ENCODE measurements at places on chromosomes 7 and 10.

- DNase-seq, result no peak
Measured at GRCh38 chr7:151575410-151575809, 55.7 kb upstream of the RHEB start.

- no peak for DNase-seq
Measured at GRCh38 chr10:110398419-110399105, 93.8 kb upstream of the SMNDC1 start.

GRCh38 chr10:17801507-17801906, 7.6 kb upstream of the MRC1 start:
- DNase-seq, result no peak

DNA sequence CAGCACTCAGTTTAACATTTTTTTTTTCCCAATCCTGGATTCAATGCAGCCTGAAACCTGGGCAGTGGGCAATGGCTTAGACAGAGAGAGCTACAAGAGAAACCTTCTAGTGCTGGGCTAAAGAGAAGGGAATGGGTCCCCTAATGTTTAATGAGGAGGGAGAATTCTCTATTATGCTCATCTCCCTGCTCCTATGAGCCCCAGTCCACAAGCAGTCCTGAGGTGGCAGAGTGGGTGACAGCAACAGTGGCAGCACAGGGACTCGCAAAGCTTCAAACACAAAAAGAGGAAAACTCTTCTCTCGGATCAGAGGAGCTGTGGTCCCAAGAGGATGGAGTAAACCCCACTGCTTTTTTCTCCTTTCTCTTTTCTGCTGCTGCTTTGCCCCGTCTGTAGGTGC, 36.5 kb downstream of the COBL start:
- DNase-seq, result no peak

- DNase-seq, result no peak
Measured at GRCh38 chr10:95830044-95830443, 74.1 kb downstream of the ENTPD1 start.

DNA sequence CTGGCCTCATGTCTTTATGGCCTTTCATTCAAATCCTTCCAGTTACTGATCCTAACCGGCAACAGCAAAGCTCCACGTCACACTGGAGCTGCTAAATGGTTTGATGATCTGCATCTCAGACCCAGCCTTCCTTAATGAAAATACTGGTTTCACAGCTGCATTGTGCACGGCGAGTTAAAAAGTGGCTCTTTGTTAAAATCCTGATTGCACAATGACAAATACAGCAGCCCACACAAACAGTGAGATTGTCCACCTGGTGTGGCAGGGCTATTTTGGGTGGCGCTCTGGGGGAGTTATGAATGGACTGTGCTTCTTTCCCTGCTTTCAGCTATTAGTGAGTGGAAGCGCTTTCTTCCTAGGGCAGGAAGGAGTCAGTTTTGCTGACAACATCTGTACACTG, 63.4 kb upstream of the C1QL3 start:
- no peak for DNase-seq

- no peak for DNase-seq
Measured at GRCh38 chr10:6465854-6466601, 114.0 kb downstream of the PRKCQ start.

DNA sequence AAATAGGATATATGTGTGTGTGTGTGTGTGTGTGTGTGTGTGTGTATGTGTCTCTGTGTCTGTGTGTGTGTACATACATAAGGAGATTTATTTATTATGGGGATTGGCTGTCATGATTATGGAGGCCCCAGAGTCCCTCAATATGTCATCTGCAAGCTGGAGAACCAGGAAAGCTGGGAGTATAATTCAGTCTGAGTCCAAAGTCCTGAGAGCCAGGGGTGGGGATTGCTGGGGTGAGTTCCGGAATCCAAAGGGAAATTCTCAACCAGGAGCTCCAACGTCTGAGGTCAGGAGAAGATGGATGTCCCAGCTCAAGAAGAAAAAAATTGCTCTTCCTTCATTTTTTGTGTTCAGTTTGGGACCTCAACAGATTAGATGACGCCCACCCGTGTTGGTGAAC, 50.7 kb upstream of the PLPP4 start:
- DNase-seq, result no peak

GRCh38 chr7:150778738-150779301, 21.3 kb downstream of the TMEM176B start:
- peak; percentile 75 for DNase-seq

DNA sequence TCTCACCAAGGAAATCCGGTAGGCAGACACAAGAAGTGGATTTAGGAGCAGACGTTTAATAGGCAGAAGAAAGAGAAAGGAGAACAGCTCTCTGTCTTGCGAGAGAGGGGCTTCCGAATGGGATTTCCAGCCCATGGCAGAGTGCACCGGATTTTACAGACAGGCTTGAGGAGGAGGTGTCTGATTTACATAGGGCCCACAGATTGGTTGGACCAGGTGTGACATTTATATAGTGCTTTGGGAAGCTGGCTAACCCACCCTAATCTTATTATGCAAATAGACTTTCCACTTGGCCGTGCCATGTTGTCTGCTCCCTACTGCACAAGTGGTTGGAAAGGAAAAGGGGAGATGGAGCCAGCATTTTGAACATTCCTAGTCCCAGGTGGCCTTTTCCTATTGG, 57.8 kb downstream of the ANKMY2 start:
- no peak for DNase-seq

GRCh38 chr7:131564640-131565039, 8.2 kb upstream of the PODXL start:
- no peak for DNase-seq

- no peak for DNase-seq
Measured at GRCh38 chr10:22647244-22647643, 67.1 kb downstream of the PIP4K2A start.

DNA sequence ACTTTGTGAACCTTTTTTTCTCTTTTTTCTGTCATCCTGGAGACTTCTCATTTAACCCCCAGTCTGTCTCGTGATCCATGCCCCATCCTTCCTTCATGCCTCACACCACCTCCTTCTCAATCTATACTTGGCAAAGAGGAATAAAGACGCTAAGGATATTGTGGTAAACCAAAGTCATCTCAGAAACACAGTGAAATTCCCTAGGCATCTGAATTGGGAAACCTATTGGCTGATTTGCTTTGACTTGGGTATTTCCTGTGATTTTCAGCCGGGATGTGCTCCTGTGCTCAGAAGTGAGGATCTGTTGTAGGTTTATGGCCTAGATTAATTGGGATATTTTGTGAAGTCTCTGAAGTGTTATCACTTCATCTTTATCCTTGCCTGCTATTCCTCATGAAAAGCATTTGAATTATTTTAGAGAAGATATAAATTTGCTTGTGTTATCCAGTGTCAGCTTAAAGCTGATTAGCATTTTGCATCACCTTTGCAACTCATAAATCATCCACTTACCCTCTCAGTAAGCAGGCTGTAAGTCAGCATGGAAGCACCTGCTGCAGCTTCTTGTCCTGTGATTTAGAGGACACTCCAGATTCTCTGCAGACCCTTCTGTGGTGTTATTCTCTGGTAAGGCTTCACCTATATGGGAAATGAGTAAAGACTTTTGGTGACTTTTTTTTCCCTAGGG, 138.0 kb downstream of the AUTS2 start:
- no peak for DNase-seq

DNA sequence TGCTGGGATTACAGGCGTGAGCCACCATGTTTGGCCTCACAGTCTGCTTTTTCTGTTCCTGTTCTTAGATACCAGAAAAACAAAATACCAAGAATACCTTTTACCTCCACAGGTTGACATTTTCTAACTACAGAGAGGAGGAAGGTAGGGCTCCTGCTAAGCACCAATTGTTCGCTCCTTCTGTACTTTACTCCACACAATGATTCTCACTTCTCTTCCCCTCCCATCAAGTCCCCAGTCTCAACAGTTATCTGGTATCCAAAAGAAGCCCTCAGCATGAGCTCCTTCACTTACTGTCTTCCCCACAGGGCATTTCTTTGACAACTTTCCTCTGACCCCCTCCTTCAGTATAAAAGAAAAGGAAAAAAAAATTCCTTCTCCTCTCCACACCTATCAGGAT, 47.7 kb upstream of the ZNF800 start:
- DNase-seq, result no peak

DNA sequence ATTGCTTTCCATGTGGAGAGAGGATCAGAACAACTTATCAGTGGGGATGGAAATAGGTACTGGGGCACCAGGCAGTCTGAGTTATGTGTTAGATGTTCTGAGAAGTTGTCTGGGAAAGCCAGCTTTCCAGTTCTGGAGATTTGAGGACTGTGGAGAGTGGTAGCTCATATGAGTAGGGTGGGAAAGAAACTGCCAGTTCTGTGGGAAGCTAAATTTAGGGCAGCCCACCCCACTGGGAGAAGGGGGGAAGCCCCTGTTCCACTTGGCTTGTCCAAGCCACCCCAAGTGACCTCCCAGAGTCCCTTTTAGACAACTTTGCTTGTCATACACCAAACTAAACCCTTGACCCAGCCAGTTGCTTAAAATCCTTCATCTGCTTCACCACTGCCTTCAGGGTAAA, 189.5 kb downstream of the REEP3 start:
- DNase-seq, result no peak

DNA sequence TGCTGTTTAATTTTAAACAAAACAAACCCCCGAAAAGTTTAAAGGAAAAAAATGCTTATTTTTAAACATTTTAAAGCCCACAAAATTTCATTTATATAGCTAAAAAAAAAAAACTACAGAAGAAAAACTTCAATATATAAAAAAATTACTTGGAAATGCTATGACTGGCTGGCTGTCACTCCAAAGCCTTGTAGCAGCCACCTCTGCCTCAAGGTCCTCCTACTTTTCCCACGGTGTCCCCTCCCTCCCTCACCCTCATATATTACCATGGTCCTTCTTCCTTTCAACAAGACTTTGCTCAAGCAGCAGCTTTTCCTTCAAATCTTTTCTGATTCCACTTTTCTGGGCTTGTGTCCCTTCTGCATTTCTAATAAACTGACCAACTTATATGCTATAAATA, 122.0 kb downstream of the TPK1 start:
- no peak for DNase-seq

DNA sequence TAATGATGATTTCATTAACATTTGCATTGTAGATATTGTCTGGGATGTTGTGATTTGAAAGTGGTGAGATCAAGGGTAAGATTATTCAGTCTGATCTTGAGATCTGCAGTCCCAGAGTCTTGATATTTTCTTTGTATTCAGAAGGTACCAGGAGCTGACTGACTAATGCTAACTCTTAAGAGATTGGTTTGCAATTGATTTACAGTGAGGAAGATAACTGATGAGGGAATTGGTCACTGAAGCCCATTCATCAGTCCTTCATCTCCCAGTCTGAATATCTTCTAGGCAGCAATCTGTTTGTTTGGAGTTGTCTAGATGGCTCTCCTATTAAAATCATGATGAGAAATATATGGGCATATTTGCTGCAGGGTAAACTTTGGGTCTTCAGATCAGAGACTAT, 473.7 kb downstream of the ARL4A start:
- DNase-seq, result no peak

- DNase-seq, result no peak
Measured at GRCh38 chr10:9895453-9895852, 1122.2 kb upstream of the CELF2 start.

GRCh38 chr7:74002474-74003017, 25.4 kb upstream of the ELN start:
- DNase-seq, result no peak

GRCh38 chr7:3955751-3956696, 655.0 kb downstream of the SDK1 start:
- no peak for DNase-seq

- peak; percentile 36 for DNase-seq
Measured at GRCh38 chr10:11403116-11403515, 208.3 kb downstream of the USP6NL start.

DNA sequence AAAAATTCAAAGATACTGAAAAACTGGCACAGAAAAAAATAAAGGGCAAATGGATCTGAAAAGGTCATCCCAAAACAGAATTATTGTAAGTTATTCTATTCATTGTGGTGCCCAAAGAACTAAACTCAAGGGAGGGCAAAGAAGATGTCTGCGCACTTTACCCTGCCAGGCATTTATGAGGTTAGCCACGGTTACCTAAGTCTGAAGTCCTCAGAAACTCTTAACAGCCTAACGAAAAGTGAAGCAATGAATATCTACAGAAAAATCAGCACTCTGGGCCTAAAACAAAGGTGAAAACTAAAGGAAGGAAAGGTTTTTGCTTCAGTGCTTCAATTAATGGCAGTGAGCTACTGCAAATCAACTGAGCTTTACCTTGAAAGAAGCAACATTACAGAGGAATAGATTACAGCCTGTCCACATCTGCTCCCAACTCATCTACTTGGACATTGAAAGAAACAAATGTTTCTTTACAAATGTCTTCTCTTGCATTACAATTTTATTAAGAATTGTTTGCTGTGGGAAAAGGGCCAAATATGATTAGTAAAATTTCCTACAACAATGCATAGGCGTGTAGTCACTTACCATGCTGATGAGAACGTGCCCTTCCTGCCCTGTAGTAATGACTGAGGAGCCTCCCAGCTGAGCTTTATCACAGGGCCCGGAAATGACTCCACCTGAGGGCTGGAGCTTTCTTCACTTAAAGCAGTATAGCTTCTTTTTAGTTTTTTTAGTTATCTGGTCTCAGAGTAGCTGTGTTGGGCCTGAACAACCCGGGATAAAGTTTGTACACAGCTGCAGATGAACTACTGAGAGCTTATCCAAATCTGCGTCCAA, at the start of gene TUBAL3:
Gene TUBAL3 (minus strand): TSS at position 621 of the 834 bp plus-strand sequence. CDS start 36 bp downstream, at position 585.
- no peak for DNase-seq

DNA sequence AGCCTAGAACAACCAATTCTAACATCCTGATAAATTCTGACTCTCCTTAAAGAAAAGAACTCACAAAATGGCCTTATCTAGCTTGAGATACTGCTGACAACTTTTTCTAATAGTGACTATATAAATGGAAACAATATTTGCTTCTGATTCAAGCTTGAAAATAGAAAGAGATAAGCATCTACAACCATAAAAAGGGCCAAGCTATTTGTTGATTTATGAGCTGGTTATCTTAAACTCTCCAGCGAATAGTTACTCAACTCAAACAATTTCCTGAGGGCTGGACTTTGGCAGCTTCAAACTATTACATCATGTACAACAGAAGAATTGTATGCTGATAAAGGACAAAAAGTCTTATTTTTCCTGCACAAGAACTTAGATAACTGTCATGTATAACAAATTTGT, 4.6 kb downstream of the USP54 start:
- DNase-seq, result no peak

DNA sequence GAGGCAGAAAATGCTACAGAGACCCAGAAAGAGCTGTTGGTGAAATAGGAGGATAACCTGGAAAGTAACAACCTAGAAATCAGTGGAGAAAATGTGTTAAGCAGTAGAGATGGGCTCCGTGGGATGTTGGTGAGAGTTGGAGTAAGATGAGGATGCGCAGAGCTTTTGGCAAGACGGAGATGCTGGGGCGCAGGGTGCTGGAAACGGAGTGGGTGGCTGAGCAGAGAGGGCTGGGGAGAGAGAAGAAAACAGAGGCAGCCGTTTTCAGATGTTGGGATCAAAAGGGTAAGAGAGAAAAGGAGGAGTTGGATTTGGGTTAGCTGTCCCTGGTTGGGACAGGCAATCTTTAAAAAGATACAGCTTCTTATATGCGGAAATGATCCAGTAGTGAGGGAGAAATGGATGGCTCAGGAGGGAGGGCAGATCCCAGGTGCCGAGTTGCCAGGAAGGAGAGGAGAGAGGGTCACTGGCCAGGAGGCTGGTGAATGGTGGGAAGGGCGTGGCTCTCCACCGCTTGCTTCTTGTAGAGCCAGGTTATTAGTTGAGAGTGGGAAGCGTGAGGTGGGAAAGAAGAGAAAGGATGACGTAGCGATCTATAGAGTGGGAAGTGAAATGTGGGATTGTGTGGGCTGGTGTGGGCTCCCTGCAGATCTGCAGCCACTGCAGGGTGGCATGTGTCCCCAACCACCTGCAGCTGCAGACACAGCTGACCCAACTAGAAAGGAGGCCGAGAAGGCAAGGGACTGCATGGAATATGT, 182.2 kb upstream of the SVIL start:
- DNase-seq, result no peak
